Stromal cell of bone marrow (primary cell): ENCODE measurements at places on chromosomes 16 and 17.
A peak's percentile ranks its signal among the peaks of the same experiment; 100 is the strongest.

GRCh38 chr16:27572711-27573110 lies 22.8 kb downstream of the KATNIP start:
- no peak for DNase-seq

GRCh38 chr17:64150237-64151015 lies 20.5 kb upstream of the ERN1 start:
- DNase-seq = peak; percentile 54

GRCh38 chr17:80441133-80441578 lies 26.2 kb downstream of the ENDOV start:
- no peak for DNase-seq

GRCh38 chr16:10878644-10879501 lies 1.9 kb downstream of the CIITA start:
- peak; percentile 30 for DNase-seq

DNA sequence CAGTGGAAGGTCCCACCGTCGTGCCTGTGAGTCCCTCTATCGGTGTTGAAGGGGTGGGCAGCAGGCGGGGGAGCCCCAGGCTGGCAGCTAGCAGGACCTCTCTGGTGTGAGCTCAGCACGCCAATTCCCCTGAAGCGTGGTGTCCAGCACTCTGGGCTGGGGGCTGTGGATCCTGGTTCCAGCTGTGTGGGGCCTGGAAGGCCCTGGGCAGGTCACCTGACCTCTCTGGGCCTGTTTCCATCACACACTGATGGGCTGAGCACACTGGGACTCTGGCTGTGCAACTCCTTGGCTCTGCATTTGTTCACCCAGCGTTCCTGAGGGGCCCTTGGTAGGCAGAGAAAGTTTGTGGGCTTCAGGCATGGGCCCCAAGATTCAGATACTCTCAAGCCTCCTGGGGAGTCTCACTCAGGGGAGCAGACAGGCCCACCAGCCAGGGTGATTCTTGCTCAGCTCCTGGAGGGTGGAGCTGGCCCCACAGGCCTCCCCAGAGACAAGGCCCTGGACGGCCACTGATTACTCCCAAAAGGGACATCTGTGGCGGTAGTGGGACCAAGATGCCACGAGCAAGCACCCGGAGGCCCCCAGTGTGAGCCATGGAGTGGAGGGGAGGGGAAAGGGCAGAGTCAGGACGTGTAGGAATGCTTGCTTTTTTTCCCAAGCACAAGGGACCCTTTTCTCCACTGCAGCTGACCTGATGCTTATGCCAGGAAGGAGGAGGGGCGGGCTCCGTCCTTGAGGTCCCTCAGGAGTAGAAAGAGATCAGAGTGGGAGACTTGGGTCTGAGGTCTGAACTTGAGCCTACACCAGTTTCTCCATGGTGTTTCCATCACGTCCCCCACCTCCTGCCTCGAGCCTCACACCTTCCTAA lies 8.5 kb downstream of the SCGB1C2 start:
- DNase-seq = no peak

GRCh38 chr17:19706791-19707727 lies 9.3 kb downstream of the SLC47A2 start:
- no peak for DNase-seq

DNA sequence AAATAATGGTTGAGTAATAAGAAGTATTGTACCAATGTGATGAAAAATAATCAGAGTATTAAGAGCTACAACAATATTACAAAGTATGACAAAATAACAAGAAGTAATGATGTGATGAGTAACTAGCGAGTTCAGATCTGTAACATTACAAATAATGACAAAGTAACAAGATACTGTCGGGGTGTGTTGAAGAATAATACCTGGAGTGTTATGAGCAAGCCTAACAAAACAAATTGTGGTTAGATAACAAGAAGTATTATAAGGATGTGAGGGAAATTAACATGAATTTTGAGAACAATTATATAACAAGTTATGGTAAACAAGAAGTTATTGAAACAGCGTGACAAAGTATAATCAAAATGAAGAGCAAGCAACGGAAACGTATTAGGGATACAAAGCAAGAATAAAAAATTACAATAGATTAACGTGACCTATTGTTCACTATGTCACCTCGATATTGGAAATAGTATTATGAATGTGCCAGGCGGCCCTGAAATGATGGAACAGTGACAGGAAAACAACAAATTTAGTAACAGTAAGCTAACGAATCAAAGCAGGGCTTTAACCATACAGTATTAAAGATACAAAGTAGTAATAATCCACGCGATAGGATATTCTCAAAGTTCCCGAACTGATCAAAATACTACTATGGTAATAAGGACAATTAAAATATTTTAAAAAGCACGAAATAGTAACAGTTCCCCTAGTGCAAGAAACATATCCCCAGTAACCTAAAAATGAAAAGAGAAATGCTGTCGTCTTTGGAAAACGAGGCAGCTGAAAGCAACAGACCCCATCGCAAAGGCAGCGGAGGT lies 1.6 kb downstream of the TBX4 start:
- DNase-seq = no peak

DNA sequence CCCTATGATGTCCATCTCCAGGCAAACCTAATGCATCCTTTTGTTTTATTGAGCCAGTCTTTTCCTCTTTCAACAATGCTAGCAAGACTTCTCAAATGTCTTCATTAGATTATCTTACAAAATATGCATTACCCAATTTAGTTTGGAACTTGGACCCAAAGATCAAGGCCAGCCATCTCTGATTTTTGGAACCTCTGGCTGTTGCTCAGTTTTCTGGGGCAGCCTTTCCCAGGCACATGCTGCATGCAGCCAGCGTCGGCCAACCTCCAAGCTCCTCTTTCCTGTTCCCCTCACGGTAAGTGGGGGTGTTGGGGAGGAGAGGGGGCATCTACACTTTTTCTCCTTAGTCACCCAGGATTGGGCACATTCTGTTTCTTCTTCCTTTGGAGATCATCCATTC lies 189.3 kb downstream of the PRKCA start:
- DNase-seq = no peak

DNA sequence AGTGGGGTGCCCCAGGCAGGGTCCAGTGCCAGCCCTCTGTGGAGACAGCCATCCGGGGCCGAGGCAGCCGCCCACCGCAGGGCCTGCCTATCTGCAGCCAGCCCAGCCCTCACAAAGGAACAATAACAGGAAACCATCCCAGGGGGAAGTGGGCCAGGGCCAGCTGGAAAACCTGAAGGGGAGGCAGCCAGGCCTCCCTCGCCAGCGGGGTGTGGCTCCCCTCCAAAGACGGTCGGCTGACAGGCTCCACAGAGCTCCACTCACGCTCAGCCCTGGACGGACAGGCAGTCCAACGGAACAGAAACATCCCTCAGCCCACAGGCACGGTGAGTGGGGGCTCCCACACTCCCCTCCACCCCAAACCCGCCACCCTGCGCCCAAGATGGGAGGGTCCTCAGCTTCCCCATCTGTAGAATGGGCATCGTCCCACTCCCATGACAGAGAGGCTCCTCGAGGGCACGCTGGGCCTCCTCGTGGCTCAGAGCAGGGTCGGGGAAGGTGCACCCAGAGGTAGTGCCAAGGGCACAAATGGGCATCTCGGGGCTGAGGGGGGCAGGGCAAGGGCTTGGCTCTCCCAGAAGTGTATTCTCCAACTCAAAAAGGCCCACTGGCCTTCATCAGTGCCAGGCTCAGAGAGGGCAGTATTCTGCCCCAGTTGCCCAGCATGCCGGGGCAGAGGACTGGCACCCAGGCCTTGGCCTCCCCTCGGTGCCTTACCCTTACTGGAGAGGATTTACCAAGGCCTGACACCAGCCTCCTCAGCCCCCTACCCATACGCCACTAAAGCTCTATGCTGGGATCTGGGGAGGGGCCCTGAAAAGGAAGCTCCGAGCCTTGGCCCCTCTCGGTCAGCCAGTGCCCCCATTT lies at the start of gene CDH5:
TSS of gene CDH5 (plus strand) at position 259 of the 867 bp plus-strand sequence. CDS start 12,647 bp downstream, outside the sequence.
- no peak for DNase-seq

GRCh38 chr17:68863091-68863652 lies 92.0 kb downstream of the ABCA8 start:
- DNase-seq = no peak
